ENCODE measurements at places on chromosomes 12 and 14.

- no peak for DNase-seq
Observed at GRCh38 chr12:18165422-18165871, 75.5 kb upstream of the RERGL start.

DNA sequence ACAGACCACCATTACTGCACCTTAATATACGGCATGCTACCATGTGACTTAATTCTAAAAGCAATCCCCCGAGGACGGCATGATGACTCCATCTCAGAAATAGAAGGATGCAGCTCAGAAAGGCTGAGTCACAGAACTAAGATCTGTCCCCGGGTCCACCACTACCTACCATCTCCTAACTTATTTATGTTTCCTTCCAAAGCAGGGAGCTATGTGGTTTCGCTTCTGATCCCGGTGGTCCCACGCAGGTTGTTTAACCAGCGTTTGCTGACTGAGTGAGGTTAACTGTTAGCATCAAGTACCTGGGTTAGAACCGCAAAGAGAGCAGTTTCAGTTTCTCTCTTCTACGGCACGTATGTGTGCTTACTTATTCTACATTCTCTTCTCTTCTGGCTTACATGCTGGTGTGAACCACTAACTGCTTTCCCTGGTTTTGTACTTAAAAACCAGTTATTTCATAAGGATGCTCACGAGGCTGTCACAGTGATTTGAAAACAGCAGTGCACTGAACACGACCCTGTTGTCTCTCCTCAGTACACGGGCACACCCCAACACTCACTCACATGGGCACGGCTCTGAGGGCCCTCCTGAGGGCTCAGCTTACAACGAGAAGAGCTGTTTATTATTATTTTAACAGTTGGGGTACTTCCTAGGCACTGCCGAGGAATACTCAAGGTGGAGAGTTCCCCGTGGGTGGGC is 66.7 kb downstream of the CCDC88C start:
- DNase-seq = no peak

GRCh38 chr14:93964281-93964680 is 12.1 kb downstream of the ASB2 start:
- no peak for DNase-seq

GRCh38 chr14:67270145-67270753 is 29.0 kb downstream of the PALS1 start:
- DNase-seq = no peak

GRCh38 chr12:65139389-65139788 is 18.3 kb upstream of the WIF1 start:
- no peak for DNase-seq

- no peak for DNase-seq
Observed at GRCh38 chr12:25957793-25958427, 572 bp upstream of the RASSF8 start.

DNA sequence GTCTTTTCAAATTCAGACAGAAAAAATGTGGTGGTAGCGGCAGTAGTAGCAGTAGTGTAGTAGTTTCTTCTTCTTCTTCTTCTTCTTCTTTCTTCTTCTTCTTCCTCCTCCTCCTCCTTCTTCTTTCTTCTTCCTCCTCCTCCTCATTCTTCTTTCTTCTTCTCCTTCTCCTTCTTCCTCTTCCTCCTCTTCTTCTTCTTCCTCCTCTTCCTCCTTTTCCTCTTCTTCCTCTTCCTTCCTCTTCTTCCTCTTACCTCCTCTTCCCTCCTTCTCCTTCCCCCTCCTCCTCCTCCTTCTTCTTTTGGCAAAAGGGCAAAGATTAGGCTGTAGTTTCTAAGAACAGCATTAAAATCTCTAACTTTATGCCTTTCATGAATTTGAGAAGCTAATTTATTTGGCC is 59.6 kb upstream of the INSM2 start:
- no peak for DNase-seq

DNA sequence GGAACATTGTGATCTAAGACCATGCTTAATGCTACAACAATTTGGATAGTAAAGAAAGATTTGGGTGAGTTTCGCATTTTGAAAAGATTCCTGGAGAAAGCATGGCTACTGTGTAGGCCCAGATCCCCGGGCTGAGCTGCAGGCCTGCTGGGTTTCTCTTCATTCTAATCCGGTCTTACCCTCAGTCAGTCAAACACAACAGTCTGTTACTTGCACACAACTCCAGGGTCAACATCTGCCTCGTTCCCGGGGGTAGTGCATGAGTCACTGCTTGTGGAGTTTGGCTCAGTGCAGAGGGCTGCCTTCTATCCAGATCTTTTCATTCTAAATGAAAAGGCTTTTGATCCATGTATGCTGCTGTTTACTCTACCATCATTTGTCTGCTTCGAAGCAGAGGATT is 60.4 kb upstream of the SEL1L start:
- DNase-seq = no peak

GRCh38 chr12:8876887-8877286 is 37.4 kb upstream of the PHC1 start:
- DNase-seq = no peak

DNA sequence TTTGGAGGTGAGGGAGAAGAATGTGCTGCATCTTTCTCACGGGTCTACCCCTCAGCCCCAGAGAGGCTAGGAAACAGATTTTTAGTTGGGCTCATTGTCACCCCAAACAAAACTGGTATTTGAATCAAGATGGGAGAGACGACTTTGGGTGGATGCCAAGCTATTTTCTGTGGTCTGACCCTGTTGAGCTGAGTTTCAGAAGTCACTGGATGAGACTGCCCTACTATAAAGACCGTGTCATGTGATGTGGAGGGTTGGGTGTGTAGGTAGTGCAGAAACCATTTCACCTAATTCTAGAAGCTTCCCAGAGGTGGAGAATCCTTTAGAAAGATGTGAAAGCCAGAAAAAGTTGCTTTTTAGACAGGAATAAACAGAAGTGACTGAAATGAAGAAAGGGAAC is 60.2 kb downstream of the IFT43 start:
- no peak for DNase-seq

DNA sequence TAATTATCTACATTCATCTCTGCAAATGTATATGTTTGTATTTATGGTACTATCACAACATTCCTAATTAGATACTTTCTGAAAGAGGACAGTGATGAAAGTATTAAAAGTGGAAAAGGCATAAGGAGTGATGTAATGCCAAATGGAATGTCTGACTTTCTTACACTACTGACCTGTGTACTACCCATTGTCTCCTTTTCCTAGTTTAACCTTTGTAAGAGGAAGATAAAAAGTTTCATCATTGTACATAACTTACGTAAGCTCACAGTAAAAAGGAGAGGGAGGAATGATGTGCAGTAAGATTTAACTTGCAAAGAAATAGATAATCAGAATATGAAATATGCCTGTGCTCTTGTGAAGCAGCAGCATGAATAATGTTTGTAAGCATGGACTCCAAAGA is 55.9 kb downstream of the SOX5 start:
- no peak for DNase-seq

GRCh38 chr14:63632932-63633514 is 8.6 kb downstream of the WDR89 start:
- DNase-seq = no peak

DNA sequence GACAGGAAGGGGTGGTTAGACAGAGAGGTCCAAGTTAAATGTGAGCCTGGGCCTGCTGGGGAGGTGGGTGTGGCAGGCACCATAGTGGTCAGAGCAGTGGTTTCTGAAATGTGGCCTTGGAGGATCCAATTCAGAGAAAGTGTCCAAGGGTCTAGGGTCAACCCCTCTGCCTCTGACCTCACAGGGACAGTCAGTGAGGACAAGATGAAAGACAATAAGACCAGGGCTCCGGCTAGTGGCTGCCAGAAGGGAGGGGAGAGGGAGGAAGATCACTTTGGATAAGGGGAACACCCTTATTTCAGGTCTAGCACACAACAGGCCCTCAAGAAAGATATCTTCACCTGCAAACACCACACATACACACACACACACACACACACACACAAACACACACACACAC is 335.1 kb downstream of the MED13L start:
- no peak for DNase-seq

DNA sequence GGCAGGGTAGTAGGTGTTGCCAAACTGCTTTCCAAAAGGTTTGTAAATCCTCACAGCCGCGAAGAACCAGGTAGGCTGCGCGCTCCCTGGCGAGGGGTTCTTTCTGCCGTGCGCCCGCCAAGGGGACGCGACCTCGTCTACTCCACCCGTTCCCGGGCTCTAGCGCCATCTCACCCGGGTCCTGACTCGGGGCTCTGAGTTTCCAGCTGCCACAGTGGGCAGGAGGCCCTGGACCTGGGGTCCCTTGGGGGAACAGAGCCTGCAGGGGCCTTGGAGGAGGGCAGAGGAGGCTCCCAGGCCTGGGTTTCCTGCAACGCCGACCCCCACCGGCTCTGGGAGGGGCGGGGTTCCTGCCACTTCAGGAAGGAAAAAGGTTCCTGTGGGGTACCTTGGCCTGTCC is 706 bp downstream of the ANHX start:
- no peak for DNase-seq

- no peak for DNase-seq
Observed at GRCh38 chr12:22728987-22729386, 104.0 kb downstream of the ETNK1 start.

DNA sequence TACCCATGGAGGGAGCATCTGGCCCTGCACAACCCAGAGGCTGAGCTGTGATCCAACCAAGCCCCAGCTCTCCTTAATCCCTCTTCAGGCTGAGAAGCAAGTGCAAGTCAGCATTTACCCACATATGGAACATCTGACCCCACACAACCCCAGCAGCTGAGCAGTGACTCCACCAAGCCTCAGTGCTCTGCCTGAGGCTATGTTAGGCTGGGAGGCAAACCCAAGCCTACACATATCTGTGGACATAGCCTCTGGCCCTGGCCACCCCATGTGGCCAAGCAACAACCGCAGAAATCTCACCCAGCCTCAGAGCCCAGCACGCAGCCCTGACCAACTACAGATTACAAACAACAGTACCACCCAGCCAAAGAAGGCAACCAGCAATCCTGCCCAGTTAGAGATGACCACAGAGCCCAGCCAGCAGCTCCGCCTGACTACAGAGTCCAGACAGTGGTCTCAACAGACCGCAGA is 142.8 kb downstream of the NUAK1 start:
- DNase-seq = no peak

Measured in activated naive CD4-positive, alpha-beta T cell (primary cell).